Stimulated activated CD8-positive, alpha-beta memory T cell treated with anti-CD3 and anti-CD28 coated beads, Interleukin-7, amount 100 ng/mL, for 4 hours (primary cell): ENCODE measurements at places on chromosomes 3 and 15.

DNA sequence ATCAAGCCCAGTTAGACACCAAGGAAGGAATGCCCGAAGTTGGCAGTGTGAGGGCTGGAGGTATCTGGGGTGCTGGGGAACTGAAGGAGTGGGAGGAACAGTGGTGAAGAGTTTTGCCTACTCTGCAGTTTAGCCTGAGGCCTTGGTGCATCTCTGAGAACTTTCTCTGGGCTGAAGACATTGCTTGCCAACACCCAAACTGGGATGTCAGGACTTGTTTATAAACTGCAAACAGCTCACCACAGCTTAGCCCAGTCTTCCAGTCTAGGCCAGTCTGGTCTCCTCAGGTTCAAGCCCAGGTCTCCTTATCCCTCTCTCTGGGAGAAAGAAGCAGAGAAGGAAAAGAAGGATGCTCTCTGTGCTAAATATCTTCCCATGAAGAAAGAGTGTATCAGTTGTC is 68.0 kb upstream of the BOC start:
- DNase-seq, result no peak

- DNase-seq, result no peak
These were observed 6.1 kb downstream of the GATA2 start for GRCh38 chr3:128486681-128487537.

GRCh38 chr15:40333922-40334492 is 6.7 kb downstream of the CCDC9B start:
- no peak for DNase-seq

- no peak for DNase-seq
These were observed 57.4 kb upstream of the TRAK1 start for GRCh38 chr3:42033741-42034140.

DNA sequence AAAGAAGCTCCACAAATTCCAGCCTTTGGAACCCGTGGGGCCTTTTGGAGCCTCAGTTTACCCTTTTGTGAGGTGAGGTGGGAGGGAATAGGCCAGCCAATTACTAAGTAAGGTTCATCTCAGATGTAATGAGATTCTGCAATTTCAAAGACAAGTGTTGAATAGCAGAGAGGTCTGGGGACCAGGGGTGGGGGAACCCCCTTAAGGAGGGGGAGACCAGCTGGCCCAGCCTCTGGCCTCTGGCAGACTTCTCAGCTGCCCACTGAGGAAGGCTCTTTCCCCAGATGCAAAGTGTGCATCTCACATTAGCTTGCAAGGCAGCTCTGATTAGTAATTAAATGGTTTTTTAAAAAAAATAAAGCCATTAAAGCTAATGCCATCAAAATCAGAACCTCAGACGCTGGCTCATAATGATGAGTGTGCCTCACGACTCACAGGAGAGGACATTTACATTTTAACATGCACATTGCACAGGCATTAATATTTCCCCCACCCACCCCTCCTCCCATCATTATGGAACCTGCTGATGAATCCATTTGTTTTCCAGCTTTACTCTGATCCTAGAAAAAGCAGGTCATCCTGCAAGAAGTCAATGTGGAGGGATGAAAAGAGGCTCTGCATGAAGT is 176.7 kb upstream of the TLE3 start:
- no peak for DNase-seq

DNA sequence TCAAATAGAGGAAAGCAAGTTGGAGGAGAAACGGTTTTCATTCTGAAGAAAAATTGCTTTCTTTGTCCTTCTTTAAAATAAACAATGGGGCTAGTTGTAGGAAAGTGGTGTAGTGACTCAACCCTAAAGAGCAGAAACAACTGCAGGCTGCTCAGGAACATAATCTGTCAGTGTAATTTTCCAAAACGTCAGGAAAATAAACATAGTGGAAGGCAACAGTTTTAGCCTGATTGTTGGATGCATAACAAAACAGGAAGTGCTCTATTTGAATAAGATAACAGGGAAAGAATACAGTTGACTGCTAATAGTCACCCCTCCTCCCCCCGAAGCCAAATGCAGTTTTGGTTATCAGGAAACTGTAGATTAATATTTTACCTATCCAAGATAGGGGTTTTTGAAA is 167.6 kb downstream of the ECT2 start:
- no peak for DNase-seq

- no peak for DNase-seq
These were observed 49.4 kb upstream of the LCTL start for GRCh38 chr15:66614951-66615760.

- no peak for DNase-seq
These were observed 59.4 kb upstream of the XRN1 start for GRCh38 chr3:142507241-142507640.

DNA sequence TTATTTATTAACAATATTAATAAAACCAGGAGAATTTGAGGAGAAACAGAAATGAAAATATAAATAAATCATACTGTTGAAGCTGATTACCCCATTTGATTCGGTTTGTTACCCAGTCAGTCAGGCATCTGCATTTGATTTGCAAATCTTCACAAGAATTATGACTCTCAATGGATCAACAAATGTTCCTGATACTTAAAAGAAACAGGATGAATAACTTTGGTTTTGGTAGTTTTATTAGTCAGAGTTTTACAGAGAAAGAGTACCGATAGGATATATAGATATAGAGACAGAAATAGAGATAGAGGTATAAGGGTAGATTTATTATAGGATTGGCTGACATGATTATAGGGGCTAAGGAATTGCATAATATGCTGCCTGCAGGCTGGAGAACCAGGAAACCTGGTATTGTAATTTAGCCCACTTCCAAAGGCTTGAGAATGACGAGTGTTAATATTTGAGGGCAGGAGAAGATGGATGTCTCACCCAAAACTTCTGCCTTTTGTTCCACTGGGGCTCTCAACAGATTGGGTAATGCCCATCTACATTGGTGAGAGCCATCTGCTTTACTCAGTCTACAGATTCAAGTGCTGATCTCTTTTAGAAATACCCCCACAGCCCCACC is 241.6 kb upstream of the COL8A1 start:
- DNase-seq, result no peak

DNA sequence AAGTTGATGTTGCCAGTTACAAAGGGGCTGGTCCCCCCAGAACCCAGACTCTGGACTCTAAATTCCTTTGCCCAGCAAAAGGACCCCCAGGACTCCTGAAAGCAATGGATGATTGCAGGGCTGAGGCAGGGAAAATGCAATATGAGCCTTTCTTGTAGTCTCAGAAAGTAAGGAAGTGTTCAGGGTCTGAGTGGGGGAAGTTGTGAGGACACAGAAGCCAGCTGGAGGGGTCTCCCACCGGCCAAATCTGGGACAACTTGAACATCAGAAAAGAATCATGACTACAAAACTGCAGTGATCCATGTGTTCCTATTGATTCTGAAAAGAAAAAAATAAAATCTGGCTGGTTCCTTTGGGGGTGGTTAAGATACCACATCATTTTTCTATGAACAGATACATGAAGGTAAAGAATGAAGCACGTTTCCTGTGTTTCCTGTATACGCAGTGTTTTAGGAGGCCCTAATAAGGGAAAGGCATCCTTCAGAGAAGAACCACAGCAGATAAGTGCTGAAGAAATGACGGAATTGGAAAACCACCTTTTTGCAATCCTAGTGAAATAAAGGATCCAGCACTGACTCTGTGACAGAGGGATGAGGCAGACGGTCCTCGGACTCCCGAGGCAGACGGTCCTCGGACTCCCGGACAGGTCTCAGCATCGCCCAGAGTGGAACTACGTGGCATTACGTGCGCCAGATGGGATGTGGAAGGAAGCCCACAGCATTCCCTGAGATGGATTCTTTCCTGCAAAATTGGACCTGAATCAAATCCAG is 22.2 kb upstream of the GRIP2 start:
- no peak for DNase-seq

DNA sequence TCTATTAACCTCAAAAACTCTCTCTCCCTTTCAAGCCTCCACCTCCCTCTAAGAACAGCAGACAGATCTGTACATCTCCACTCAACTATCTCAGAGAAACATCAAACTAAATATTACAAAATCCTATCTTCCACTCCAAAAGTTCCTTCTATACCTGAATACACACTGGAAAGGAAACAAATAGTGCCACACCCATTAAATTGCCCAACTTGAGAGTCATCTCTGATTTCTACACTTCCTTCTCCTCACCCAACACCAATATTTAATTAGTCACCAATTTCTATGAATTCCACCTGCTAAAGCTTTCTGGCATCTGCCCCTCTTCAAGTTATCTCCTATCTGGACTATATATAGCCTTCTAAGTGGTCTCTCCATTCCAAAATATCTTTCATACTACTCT is 65.8 kb downstream of the PEAK1 start:
- DNase-seq, result no peak

GRCh38 chr3:32292085-32292796 is 53.8 kb downstream of the CMTM8 start:
- no peak for DNase-seq

- no peak for DNase-seq
These were observed 30.8 kb downstream of the NRROS start for GRCh38 chr3:196670339-196670738.

DNA sequence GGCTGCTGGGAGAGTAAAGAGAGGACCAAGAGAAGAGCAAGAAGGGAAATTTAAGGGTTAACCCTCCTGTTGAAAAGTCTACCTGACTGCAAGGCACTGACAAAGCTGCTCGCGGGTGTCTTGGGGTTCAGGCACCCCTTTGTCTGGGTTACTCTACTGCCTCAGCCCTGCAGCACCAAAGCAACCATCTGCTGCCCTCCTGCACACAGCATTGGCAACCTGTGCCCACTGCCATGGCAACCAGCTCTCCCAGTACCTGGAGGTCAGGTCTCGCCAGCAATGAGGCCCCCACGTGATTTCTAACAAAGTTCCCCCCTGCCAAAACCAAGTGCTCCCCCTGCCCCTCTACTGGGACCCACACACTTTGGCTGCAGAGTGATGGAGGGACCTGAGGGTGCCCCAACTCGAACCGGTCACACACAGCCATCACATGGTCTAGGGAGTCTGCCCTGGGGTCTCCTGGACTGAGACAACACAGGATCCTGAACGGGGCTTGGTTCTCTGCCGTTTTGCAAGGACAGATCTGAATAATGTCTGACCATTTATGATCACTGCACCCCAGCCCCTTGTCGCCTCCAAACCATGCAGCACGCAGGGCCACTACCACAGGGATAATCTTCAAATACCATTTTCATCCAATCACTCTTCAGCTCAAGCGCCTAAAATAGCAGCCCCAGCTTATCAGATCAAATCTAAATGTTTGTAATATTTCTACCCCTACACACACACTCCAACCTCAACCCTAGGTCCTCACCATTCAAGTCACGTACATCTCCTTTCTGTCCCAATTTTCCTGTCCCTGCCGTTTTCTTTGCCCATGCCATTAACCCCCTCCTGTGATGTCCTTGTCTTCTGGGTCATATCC is 50.7 kb downstream of the ADCY5 start:
- no peak for DNase-seq

GRCh38 chr3:45642731-45643152 is 46.5 kb upstream of the SACM1L start:
- no peak for DNase-seq

DNA sequence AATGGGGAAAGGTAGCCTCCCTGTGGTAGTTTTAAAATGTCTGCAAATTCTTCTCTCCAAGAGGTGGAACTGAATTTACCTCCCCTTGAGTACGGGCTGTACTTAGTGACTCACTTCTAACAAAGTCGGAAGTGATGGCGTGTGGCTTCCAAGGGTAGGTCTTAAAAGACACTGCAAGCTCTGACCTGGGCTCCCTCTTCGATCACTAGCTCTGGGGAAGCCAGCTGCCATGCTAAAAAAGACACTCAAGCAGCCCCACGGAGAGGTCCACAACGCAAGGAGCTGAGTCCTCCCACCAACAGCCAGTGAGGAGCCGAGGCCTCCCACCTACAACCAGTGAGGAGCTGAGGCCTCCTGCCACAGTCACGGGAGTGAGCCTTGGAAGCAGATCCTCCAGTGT is 122.0 kb upstream of the HACD2 start:
- DNase-seq, result no peak

GRCh38 chr15:97014001-97014400 is 683.5 kb downstream of the NR2F2 start:
- DNase-seq, result no peak

- DNase-seq, result no peak
These were observed 29.1 kb downstream of the MKRN2 start for GRCh38 chr3:12585970-12586369.

GRCh38 chr15:71364117-71364584 is 248.9 kb downstream of the THSD4 start:
- no peak for DNase-seq

DNA sequence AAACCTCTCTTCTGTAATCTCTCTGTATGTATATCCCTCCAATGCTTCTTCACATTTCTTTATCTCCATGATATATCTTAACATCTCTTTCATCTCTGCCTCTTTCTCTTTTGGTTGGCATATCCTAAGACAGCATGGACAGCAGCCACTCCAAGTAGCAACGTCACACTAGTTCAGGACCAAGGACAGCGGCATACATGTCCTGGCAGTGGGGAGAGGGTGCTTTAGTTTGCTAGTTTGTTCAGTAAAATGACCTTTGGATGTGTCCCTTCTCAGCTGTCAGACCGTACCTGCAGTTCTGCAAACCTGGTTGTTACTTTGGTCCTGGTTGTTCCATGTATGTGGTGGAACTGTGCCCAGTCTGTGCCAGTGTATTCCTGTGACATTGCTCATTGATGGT is 225.6 kb upstream of the ROPN1 start:
- DNase-seq, result no peak

- DNase-seq, result peak; percentile 38
These were observed 47.7 kb upstream of the RASGRP1 start for GRCh38 chr15:38612159-38612863.

DNA sequence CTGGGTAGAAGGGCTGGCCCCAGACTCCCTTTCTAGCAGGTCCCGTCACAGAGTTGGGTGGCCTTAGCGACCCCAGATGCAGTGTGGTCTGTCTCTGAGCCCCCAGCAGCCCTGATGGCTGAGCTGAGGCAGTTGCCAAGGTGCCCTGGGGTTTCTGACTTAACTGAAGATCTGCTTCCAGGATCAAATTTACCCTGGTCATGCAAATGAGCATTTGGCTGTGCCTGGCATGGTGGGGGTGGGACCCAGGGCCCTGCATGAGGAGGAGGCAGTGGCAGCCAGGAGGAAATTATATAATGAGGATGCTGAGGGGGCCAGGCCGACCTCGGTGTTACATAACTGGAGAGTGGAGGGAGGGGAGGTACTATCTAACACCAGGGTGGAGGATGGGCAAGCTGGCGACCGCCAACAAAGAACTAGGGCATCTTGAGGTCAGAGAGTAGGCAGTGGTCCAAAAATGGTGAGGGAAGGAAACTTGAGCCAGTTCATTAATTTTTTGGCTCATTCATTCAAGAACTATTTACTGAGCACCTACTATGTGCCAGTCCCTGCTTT is 16.4 kb downstream of the PLEKHO2 start:
- no peak for DNase-seq

- no peak for DNase-seq
These were observed 270.4 kb downstream of the SUCLG2 start for GRCh38 chr3:67384016-67384415.

DNA sequence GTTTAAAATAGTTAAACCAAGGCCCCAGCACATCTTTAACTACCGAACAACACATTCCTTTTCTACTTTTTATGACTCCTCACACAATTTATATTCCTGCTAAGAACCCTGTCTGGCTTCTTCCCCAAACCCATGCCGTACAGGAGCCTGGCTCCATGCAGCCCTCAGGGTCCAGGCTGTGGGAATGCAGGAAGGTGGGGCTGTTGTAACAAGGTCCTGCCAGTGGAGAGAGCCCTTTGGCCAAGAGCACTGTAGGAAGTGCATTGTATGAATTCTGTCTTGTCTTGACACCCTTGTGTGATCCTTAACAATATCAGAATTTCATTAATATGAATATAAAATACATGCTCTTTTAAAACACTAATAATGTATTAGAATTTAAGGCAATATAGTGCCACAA is 563.8 kb downstream of the TBL1XR1 start:
- DNase-seq, result no peak
